ENCODE measurements at places on chromosomes 3 and 15.

DNA sequence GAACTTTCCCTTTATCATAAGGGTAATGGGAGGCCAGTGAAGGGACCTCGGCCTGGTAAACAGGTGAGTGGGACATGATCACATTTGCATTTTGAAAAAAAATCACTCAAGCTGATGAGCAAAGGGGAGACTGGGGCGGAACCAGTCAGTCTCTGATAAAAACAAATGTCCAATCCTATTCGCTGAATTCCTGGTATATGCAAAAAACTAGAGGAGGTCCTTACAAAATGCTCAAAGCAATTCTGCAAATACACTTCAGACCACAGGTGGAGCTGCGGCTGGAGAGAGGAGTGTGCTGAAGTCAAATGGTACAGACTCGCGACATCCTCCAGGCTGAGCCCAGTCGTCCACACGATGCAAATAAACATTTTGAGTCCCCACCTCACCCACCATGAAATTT, 166.7 kb downstream of the FOXP1 start:
- DNase-seq: no peak

DNA sequence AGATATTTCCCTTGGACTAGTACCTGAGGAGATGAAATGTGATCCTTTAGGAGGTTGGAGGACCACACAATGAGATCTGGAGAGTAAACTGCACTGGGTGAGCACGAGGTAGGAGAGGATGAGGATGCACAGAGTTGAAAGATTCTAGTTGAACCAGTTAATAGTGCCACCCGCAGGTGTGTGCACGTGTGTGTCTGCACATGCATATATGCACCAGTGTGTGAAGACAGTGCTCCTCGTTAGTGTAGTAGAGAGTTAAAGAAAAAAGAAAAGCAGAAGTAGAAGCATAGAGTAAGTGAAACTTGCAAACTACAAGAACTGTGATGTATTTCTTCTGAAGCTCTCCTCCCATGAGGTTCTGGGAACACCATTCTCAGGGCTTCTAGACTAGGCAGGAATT, 8.4 kb downstream of the MED12L start:
- no peak for DNase-seq

DNA sequence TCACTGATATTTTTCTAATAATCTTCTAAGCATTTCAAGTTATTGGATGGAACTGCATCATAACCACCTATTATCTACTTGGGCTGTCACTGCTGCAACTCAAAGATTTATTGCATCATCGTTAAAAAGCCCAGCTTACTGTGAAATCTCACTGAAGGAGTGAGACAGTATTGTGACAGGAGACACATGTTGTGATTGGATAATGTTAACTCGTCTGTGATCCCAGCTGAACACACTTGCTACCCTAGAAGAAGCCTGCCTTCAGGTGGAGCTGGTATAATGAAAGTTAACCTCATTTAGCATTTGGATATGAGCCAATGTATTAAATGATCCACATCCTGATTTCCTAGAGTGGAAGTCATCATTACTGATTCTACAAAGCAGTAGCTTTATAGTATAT, 138.1 kb downstream of the MAP2K5 start:
- DNase-seq: no peak

DNA sequence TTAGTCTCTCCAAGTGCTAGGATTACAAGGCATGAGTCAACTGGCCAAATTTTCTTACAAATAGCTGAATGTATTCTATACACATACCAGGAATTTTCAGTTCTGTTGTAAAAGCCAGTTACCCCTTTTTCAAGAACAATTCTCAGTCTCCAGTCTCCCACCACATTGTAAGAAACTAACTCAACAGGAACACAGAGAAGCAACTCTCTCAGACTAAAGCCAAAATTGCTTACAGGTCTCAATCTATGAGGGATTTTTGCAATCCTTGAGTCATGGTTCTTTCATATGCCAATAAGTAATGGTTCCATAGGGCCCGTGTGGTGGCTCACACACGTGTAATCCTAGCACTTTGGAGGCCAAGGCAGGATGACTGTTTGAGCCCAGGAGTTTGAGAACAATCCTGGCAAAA, 8.5 kb downstream of the IP6K2 start:
- no peak for DNase-seq
